ENCODE measurements at places on chromosomes 3 and 15.

GRCh38 chr3:101038393-101038792 is 45.2 kb upstream of the ABI3BP start:
- DNase-seq, result no peak

DNA sequence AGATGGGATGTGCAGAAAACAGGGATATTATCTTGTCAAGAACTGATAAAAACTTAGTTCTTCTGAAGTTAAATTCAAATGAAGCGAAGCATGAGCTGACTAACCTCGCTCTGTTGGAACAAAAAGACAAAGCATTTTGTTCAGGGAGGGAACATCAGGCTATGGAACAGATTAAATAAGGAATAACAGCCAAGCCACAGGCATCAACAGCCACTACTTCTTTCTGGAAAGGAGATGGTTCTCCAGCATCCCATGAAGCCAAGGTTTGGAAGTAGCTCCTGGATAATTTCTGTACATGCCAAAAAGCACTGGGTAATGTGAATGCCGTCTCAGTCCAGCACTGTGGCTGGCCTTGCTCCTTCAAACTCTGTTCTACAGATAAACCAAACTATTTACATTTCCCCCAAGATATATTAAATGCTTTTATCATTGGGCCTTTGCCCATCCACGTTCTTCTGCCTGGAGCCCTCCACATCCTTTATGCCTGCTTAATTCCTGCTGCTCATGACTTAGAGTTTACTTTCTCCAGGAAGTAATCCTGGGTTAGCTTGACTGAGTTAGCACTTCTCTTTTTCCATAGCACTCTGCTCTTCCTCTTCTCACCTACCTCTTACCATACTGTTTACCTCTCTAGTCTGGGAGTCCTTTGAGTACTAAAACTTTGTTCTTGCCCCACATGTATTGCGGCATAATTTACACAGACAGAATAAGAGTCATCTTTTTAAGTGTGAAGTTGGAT is 232.0 kb downstream of the CLSTN2 start:
- DNase-seq, result no peak

- peak; percentile 47 for DNase-seq
Measured at GRCh38 chr3:104460477-104461406, 906.0 kb upstream of the ALCAM start.

DNA sequence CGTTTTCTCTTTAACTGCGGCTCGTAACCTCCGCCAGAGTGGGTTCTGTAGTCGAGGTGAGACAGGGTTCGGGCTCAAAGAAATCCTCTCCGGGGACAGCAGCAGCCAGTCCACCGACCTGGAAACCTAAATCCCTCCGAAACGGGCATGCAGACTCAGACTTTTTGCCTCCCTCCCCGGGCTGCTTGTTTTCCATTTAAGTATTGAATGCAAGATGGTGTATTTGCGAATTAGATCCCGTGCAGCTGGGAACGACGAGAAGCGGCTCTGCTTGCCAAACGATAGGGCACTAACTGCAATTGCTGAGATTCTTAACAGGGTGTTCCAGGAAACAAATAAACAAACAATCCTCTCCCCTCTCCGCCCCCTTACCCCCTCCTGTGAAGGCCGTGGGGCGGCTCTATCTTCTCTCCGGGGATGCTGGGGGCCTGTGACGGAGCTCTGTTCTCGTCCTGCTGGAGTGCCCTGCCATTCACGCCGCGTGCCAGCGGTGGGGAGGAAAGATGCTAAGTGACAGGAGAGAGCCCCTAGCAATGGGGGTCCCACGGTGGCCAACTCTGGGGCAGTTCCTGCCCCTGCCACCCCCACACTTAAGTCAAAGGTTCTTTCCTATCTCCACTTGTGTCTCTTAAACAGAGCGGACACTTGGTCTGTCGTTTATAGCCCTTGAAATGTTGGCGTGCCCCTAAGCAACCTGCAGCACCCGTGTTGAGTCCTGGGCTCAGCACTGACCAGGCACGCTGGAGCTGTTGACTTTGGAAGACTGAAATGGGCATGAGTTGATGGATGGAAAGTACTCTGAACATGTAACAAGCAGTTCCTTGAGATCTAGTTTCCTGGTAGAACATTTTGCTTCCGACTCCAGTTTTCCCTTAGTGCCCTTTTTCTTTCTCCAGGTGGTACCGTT is 1.3 kb upstream of the ETV5 start:
- no peak for DNase-seq

- no peak for DNase-seq
Measured at GRCh38 chr15:36722555-36722954, 143.1 kb downstream of the CDIN1 start.

- no peak for DNase-seq
Measured at GRCh38 chr15:89089316-89090230, 1.3 kb downstream of the ABHD2 start.

- DNase-seq, result no peak
Measured at GRCh38 chr3:195025884-195026200, 245.1 kb downstream of the XXYLT1 start.

Measured in NT2/D1 (cell line).